ENCODE measurements at places on chromosomes 11 and 22.

GRCh38 chr22:42202048-42202447, 68.4 kb downstream of the TCF20 start:
- DNase-seq = no peak

DNA sequence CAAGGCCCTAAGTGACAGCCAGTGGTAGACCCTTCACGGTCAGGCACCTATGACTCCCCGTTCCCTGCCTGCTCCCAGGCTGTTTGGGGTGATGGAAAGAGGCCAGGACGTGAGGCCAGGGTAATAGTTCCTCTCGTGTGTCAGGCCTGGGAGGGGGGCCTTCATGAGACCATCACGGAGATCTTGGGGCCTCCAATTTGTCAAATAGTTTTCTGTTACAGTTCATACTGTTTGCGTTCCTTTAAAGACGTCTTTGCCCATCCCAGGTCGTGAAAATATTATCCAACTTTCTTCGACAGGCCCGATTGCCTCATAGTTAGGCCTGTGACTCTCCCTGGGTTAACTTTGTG, 62.2 kb upstream of the KCNQ1OT1 start:
- DNase-seq = no peak

DNA sequence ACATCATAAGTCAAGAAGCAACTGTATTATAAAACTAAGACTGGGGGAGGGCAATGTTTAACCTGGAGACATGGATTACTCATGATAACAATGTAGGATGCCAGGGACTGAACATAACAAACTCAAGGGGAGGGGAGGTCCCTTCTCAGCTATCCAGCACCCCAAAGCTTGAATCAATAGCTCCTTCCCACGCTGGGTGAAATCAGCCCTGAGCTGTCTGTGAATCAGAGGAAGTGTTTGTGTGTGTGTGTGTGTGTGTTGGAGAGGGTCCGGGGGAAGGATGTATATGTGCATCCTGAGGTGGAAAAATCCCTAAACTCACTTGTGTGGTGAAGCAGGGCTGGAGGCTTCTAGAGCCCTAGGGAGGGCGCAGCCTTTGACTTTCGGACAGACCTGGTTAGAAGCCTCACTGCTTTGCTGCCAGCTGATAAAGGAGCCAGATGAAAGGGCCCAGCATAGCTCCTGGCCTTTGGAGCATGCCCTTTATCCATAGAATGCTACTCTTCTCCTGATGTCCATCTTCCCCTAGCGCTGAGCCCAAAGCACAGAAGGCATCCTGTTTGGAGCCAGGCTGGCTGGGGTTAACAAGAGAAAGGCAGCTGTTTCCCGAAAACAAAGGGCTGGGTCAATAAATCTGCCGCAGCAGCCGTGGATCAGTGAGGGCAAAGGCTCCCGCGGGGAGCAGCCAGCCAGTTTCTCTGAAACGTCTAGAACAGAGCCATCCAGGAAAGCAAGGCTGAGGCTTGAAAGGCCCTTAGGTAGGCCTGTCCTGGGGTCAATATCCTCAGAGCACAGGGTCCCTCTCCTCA, 35.8 kb downstream of the TNKS1BP1 start:
- peak; percentile 30 for DNase-seq

DNA sequence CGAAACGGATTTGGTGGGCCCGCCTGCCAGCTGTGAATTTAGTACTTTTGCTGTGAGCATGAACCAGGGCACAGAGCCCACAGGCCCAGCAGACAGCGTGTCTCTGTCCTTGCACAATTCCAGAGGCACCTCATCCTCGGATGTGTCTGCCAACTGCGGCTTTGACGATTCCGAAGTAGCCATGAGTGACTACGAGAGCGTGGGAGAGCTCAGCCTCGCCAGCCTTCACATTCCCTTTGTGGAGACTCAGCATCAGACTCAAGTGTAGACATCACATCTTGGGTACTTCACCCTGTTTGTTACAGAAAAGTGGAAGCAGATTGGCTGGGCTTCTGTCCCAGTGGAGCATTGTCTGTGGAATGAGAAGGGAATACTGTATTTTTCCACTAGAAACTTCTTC, 78.6 kb upstream of the MTNR1B start:
- no peak for DNase-seq

- DNase-seq = no peak
Measured at GRCh38 chr22:20980523-20980922, 1.6 kb upstream of the LZTR1 start.

DNA sequence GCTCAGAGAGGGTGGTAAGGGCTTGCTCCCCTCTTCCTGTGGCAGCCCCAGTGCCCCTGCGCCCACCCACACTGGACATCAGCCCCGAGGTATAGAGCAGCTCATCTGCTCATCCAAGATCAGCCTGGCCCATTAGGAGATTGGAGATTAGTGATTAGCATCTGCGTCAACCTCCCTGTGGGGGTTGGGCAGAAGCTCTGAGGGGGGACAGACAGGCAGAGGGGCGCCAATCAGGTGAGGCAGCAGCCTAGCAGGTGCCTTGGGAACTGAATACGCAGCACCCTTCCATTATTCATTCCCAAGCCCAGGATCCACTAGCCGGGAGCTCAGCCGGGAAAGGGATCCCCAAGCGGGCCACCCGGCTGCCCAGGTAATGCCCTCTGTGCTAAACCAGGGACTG, 11.0 kb downstream of the SMTN start:
- DNase-seq = no peak

- DNase-seq = no peak
Measured at GRCh38 chr11:86620891-86621521, 51.4 kb downstream of the ME3 start.

DNA sequence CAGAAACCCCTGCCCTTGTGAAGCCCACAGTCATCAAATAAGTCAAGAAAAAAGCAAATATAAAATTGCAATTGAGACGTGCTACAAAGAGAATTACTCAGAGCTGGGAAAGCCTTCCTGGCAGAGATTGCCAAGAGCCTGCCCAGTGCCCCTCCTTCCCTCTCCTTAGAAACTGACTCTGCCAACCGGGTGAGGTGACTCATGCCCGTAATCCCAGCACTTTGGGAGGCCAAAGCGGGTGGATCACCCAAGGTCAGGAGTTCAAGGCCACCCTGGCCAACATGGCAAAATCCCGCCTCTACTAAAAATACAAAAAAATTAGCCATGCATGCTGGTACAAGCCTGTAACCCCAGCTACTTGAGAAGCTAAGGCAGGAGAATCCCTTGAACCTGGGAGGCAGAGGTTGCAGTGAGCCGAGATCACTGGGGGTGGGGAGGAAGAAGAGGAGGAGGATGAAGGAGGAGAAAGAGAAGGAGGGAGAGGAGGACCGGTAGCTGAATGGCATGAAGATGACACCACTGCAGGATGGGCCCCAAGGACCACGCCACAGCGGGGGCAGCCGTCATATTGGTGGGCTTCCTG, 76.1 kb upstream of the RTL6 start:
- DNase-seq = no peak

DNA sequence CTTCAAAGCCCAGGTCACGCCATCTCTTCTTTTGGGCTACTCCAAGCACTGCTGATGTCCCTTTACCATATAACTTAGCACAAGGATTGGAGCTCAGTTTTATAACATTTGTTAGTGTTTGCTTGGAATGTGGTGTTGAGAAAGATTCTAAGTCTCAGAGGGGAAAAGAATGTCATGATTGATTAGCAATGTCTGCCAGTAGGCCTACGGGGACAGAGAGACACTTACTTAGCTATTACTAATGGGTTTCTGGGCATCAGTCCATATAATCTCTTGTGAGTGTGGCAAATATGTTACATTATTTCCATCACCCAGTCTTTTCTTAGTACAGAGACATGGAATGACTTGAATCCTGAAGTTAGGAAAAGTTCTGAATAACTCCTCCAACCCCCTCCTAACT, 75.4 kb upstream of the FSHB start:
- no peak for DNase-seq

DNA sequence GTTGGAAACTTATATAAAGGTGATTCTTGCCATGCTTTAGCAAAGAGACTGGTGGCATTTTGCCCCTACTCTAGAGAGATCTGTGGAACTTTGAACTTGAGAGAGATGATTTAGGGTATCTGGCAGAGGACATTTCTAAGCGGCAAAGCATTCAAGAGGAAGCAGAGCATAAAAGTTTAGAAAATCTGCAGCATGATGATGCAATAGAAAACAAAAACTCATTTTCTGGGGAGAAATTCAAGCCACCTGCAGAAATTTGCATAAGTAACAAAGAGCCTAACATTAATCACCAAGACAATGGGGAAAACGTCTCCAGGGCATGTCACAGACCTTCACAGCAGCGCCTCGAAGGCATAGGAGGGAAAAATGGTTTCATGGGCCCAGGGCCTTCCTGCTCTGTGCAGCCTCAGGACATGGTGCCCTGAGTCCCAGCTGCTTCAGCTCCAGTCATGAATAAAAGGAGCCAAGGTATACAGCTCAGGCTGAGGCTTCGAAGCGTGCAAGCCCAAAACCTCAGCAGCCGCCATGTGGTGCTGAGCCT, 83.4 kb downstream of the MRTFA start:
- no peak for DNase-seq

DNA sequence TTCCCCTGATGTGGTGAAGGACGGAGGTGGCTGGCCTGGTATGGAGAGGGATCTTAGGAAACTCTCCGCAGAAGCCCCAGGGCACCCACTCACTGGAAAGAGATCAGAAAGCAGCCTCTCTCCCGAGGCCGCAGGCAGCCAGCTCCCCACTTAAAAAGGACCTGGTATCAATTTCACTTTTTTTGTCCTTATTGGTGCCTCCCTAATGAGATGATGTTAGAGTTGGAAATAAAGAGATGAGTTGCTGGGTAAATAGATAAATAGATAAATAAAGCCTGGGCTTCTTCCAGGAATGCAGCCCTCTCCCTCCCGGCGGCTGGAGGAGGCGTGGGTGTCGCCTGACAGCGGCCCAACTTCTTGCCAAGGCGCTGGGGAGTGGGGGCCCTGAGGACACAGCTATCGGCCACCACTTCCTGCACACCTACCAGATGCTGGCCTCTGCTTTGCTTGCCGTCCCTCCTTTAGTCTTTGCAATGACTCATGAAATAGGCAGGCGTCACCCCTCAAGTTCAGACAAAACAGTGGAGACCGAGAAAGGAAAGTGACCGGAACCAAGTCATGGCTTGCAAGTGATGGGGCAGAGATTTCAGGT, 42.9 kb downstream of the LINC01488 start:
- no peak for DNase-seq

GRCh38 chr22:19111584-19111983, 10.6 kb downstream of the DGCR2 start:
- no peak for DNase-seq

- DNase-seq = no peak
Measured at GRCh38 chr11:112902361-112903011, 58.7 kb upstream of the NCAM1 start.

- no peak for DNase-seq
Measured at GRCh38 chr22:49460592-49461281, 366.9 kb downstream of the BRD1 start.

DNA sequence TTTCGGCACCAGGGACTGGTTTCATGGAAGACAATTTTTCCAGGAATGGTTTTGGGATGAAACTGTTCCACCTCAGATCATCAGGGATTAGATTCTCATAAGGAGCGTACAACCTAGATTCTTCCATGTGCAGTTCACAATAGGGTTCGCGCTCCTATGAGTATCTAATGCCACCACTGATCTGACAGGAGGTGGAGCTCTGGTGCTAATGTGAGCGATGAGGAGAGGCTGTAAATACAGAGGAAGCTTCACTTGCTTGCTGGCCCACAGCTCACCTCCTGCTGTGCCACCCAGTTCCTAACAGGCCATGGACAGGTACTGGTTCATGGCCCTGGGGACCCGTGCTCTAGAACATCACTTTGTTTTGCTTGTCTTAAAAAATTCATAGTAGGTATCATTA, 41.8 kb upstream of the AMPD3 start:
- DNase-seq = no peak

GRCh38 chr11:66809592-66809991, 33.6 kb upstream of the RCE1 start:
- no peak for DNase-seq

- no peak for DNase-seq
Measured at GRCh38 chr11:79362821-79363220, 78.0 kb downstream of the TENM4 start.

DNA sequence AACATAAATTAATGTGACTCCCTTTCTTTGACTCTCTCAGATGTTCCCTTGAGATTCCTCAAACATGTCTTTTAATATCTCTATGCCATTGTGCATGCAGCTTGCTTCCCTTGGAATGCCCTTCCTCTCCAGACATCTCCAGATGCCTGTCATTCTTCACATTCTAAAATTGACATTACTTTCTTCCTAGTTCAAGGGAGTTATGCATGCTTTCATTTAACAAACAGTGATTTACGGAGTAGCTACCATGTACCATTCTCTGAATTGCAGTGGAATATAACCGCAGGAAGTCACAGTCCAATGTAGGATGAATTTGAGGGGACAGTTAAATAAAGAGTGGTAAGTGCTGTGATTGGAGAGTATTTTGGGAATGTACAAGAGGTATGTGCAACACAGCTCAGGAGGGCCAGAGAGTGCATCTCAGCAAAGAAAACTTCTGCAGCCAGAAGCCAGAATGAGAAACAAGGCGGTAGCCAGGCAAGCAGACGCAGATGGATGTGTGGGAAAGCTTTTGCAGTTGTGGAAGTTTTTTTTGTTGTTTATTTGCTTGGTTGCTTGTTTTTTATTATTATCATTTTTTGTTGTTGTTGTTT, 18.7 kb downstream of the MMP10 start:
- DNase-seq = no peak

- DNase-seq = no peak
Measured at GRCh38 chr11:69869311-69869939, 50.2 kb upstream of the FGF3 start.

DNA sequence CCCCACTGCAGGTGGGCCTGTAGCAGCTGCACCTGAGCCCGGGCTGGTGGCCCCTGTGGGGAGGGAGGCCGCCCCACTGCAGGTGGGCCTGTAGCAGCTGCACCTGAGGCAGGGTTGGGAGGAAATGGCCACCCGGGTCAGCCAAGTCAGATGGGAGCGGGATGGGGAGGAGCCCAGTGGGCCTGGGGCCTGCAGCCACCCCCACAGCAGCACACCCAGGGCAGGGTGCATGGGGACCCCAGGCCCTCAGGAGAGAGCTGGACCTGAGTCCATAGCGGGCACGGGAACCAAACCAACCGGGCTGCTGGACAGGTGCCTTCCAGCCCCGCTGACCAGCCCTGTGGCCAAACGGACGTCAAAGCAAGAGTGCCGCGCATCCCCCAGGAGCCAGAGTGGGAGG, 61.7 kb downstream of the BRD1 start:
- no peak for DNase-seq

DNA sequence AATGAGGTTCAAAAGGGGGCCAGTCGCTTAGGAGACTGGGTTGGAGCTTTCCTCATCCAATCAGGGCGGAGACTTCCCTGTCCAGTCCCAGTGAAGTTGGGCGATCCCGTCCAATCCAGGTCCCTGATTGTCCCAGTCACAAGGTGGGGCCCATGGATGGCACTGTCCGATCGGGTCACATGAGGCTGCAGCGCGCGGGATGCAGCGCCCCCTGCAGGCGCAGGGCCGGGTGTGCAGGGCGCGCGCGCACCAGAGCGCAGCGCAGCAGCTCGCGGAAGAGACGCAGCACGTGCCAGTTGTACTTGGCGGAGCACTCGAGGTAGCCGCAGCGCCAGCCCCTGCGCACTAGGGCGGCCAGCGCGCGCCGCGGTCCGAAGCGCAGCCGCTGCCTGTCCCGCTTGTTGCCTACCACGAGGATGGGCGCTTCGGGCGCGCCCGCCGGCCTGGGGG, 2.3 kb downstream of the RASL10A start:
- no peak for DNase-seq

GRCh38 chr22:36405671-36406538, 18.1 kb upstream of the MYH9 start:
- DNase-seq = no peak

- DNase-seq = no peak
Measured at GRCh38 chr11:125378571-125378970, 117.5 kb downstream of the FEZ1 start.

- peak; percentile 28 for DNase-seq
Measured at GRCh38 chr11:119108146-119108856, 1.2 kb downstream of the C2CD2L start.
